ENCODE measurements at places on chromosomes 2 and 18.
A peak's percentile ranks its signal among the peaks of the same experiment; 100 is the strongest.

DNA sequence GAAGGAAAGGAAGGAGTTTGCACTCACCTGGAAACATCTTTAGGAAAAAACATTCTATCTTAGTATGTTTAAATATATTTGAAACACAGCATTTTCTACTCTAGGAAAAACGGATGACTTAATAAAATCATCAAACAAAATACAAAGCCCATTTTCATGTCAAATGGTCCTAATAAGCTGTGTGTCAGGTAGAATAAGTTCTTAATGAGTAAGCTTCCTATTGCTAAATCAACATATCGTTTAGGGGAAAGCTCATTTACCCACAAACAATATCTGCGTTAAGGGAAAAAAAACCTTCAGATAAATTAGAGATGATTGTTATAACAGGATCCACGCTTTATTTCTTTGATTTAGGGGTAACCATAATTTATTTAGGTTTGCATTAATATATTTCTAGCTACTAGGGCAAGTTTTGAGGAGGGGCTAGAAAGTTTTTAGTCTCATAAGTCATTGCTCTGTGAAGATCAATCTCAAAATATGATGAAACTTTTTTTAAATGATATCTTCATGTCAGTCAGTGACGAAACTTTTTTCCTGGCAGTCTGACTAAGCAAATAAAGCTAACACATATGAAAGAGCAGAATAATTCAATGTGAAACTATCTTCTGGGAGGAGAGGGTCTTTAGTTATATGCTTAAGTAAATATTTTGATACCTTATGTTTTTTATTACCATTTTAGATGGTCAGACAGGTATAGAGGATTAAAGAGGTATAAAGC is 147.1 kb downstream of the WDSUB1 start:
- DNase-seq: no peak

DNA sequence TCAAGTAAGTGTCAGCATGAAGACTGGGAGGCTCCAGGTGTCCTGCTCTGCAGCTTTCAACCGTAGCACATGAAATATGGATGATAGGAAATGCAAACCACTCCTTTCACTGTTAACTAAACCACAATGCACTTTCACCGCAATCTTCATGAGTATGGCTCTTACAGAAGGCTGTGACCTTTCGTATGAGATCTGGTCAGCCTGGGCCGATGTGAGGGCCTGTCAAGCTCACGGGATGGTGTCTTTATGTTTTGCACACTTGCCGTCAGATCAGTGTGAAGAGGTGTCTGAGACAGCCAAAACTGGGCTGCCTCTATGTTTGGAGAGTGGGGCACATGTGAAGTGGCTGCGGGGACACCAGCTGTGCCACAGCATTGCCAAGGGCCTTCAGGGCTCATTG is 62.8 kb upstream of the AFF3 start:
- DNase-seq: no peak

GRCh38 chr2:222269132-222269531 is 29.7 kb downstream of the PAX3 start:
- no peak for DNase-seq

DNA sequence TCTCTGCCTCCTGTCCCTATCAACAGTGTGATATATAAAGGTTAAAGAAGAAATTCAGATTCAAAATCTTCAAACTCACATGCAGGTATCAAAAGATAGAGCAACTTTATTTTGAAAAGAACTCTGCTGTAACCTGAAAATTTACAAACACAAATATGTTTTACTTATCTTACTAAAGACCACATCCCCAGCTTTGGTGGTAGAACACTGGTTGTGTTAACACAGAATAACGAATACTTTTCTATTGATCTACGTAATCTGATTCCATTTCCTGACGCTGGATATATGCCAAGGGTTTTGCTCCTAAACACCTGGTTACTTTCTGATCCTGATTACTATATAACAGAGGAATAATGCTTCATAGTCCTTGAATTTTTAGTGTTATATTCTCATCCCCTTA is 23.1 kb upstream of the SLC39A10 start:
- DNase-seq: no peak

DNA sequence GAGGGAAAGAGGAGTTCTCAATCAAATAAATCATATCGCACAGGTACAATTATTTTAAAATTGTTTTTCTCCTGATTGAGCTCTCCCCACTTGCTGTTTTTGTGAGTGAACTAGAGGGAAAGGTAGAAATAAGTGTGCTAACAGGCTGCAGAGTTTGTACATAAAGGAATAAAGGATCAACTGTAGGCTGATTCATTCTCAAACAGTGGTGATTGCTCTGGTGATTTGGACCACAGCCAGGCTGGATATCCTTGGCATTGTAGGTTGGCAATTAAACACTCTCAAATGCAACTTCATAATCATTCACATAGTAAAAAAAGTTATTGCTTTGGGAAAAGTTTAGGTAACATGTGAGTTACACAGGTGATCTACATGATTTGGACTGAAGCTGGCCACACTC is 29.8 kb downstream of the LRP1B start:
- no peak for DNase-seq

- DNase-seq: no peak
These were observed 116.2 kb downstream of the RIF1 start for GRCh38 chr2:151525821-151526373.

DNA sequence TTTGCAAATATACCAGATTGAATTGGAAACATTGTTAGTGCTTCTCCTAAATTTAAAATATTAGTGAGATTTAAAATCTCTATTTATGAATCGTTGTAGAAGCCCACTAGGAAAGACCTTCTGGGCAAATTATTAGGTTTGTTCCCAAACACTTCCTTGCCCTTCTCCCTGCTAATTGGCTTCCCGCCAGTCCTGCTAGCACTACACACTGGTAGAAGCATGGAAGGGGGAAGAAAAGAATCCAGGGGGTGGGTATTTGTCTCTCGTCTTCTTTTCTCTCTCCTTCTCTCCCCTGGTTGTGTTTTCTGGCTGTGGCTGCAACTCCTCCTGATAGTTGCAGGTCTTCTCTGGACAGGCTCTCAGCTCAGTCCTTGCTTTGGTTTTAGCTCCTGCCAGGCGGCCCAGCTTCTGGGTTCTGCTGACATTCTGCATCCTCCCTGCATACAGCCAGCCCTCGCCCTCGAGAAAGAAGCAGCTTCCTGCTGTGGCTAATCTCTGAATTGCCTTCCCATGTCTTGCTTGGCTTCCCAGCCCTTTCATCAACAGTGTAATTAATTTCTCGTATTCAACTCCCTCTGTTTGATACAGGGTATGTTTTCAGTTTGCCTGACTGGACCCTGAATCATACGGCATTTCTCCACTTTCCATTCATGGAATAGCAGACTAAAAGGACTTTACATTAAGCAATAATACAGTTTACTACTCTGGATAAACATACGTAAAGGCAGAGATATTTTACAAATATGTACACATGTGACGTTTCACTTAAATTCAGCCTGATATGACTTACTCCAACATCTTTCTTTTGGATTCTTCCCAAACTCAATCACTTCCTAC is 6.9 kb upstream of the PARD3B start:
- peak; percentile 5 for DNase-seq

DNA sequence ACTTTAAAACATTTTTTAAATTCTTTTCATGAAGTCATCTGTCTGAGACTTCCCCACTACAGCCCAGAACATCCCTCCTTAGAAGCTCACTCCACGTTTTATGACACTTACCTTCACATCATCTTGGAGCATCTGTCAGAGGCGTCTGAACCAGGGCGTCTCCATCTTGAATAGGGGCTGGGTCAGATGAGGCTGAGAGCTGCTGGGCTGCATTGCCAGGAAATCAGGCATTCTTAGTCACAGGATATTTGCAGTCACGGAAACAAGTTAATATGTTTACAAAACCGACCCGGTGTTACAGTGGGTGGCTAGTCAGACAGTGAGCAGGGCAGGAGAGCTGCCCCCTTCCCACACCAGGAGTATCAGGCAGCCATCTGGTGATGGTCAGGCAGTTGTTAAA is 456.5 kb downstream of the FBXO15 start:
- no peak for DNase-seq

- no peak for DNase-seq
These were observed 64.6 kb downstream of the OSBPL6 start for GRCh38 chr2:178258916-178259315.

DNA sequence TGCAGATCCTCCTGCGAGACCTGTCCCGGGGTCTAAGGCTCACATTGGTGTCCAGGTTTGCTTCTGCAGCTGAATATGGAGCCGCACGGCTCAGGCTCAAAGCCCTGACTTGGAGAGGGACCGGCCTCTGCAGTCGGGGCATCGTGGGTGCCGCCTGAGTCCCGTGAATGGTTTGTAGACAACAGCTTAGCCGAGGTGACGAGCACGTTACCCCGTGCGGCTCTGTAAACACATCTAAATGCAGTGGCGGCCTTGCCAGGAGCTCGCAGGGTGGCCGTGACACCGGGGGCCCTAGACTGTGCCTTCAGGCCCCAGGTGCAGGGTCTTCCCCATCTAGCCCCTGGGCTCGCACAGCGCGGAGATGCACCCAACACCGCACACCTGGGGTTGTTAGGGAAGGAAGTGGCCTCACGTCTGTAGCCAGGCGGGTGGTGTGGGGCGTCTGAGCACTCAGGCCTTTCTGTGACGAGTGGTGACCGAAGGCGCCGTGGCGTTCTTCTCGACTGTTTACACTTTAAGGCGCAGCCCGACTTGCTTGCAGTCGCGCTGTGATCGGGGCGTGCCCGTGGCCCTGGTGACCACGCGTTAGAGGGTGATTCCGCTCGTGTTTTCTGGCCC is 91.6 kb downstream of the NFATC1 start:
- no peak for DNase-seq

DNA sequence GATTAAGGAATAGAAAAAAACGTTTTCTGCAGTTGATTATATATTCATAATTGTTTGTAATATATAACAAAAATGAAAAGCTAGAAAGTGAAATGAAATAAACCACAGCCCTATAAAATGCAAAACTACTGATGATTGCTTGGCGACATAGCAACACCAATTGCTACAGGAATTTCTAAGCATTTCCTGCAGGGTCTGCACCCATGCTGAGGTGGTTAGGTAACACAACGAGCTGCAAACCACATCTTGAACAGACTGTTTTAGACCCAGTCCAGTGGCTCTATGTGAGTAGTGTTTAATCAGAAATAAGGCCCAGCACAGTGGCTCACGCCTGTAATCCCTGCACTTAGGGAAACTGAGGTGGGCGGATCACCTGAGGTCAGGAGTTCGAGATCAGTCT is 17.2 kb upstream of the UGT1A9 start:
- no peak for DNase-seq

DNA sequence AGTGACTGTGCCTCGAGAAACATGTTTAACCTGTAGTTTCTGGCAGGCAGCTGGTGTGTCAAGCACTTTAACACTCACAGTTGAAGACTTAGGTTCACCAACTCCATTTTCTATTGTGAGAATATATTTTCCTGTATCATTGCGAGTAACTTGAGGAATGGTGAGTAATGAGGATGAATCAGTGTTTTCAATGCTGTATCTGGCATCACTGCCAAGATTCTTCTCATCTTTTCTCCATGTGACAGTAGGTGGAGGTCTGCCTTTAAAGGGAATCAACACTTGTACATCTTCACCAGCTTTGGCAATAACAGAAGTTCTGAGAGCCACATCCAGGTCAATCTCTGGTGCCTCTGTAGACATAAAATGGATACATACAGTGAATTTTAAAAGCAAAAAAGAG is 72.8 kb downstream of the PLEKHA3 start:
- DNase-seq: no peak

GRCh38 chr2:191790737-191791136 is 56.2 kb downstream of the CAVIN2 start:
- no peak for DNase-seq

GRCh38 chr2:176104316-176105077 is 2.6 kb upstream of the HOXD11 start:
- no peak for DNase-seq

- no peak for DNase-seq
These were observed 459.2 kb downstream of the KCNJ3 start for GRCh38 chr2:155157711-155158110.
